Left kidney (tissue), 8 donors: ENCODE measurements at places on chromosomes 7 and 10. TPM values are rescaled to one million over a fixed set of nuclear protein-coding genes. Genes with fewer than 3 reads are reported as not detected.
A peak's percentile ranks its signal among the peaks of the same experiment; 100 is the strongest.

GRCh38 chr10:117755659-117756014 lies 213.1 kb downstream of the EMX2 start:
- no peak for DNase-seq

GRCh38 chr7:151565541-151565940 lies 45.8 kb upstream of the RHEB start:
- no peak for DNase-seq

- no peak for DNase-seq
Measured at GRCh38 chr10:73841526-73842285, 30.3 kb upstream of the NDST2 start.

DNA sequence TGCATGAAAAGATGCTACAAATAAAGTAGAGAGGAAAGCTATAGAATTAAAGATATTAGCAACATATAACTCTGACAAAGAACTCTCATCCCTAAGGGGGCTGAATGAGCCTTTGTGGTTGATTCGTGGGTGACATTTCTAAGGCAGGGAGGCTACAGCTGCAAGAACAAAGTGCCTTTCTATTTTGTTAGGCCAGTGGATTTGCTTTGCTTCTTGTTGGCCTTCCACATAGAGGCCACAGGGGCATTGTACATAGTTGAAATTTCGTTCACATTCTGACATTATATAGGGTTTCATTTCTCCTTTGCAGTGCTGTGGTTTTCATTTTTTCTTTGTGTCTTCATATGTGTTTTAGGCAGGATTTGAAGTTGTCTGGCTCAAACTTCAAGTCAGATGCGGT lies 819.2 kb upstream of the C7orf33 start:
- no peak for DNase-seq

DNA sequence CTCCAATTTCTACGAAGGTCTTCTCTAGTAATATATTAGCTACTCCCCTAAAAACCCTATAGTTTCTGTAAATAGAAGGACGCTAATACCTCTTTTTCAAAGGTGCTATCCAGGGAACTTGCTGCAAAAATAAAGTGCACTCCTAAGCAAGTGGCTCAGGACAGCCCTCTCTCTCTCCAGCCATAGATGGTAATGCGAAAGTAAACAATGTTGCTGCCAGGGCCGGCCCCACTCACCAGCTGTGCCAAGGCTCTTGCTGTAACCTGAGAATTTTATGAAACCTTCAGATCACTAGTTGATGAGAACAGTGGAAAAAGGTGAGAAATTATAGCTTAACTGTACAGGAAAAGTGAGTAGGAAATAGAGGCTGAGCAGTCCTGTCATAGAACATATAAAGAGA lies 10.9 kb upstream of the TAS2R39 start:
- peak; percentile 5 for DNase-seq

DNA sequence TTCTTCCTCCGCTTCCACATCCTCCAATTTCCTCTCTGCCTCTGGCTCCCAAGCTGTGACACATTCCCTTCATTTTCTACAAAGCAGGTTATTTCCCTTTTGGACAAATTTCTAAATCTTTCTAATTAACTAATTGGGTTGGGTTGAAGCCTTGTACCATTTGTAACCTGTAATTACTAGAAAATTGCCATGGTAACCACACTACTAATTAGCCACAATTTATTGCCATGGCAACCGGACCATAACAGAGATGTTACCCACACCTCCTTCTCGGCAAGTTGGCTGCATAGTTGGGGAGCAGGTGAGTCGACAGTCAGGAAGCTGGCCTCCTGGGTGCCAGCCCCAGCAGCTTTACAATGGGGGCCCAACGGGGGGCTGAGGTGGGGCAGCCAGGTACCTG lies 61.6 kb downstream of the GOLGA7B start:
- no peak for DNase-seq

NACAD gene
- 8.6 TPM for polyA plus RNA-seq

ZNF425 gene
- 8.6 TPM for polyA plus RNA-seq
